Activated CD8-positive, alpha-beta memory T cell treated with anti-CD3 and anti-CD28 coated beads for 1 hour (primary cell): ENCODE measurements at places on chromosomes 11 and 22.

- no peak for DNase-seq
Observed at GRCh38 chr22:44360668-44361381, 48.1 kb upstream of the SHISAL1 start.

DNA sequence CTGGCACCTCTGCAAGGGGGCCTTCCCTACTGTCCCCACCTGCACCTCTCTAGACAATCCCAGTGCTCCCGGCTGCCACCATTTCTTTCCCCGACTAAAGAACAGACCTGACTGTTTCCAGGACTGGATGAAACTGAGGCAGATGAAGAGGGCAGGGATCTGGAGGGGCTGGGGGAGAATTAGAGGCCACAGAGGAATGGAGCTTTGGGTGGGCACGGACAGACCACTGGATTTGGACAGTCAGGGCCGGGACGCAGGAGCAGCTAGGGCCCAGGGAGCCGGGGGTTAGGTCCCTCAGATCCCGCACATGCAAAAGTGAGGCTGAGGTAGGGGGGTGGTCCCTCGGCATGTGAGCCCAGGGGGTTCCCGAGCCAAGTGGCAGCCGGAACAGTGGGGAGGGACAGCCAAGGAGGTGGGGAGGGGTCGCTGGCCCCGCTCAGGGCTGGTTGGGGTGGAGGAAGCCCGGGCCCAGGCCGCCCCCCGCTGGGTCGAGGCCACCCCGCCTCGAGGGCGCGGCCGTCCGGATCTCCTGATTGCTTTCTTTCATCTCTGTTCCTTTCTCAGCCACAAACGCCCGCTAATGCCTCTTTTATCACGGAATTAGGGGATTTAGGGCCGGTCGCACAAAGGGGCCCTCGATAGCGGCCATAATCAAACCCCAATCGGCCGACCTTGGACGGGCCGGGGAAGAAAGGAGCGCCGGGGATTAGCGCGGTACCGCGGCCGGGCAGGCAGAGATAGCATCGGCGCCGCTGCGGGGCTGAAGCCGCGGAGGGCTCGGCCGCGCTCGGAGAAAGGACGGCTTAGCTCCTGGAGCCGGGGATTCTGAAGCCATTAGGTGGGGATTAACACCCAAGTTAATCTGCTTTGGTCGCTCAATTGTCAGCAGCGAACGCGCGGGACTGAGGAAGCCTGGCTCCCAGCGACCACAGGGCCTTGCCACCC is 9.3 kb downstream of the SLC25A1 start:
- no peak for DNase-seq

DNA sequence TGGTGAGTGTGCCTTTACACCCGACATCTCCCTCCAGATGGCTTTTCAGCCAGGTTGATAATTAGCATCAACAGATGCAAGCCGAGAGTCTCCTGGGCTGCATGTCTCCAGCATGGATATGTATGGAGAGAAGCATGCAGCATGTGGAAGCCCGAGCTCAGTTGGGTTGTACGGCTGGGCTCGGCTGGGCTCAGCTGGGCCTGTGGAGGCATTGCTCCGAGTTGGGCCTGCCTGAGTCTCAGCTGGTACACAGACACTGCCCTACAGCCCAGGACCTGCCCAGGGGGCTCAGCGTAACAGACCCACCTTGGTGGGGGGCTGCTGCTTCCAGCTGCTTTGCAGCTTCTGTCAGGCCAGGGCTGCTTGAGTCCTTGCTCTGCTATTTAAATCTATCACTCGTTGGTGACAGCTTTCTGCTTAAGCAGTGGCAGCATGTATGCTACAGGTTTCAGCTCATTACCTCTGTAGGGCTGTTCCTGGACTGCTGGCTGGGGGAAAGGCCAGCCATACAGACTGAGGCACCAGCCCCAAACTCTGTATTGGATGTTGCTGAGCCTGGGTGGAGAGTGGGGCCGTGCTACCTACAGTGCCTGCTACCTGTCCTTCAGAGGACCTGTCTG is 115.5 kb downstream of the TEAD1 start:
- no peak for DNase-seq

DNA sequence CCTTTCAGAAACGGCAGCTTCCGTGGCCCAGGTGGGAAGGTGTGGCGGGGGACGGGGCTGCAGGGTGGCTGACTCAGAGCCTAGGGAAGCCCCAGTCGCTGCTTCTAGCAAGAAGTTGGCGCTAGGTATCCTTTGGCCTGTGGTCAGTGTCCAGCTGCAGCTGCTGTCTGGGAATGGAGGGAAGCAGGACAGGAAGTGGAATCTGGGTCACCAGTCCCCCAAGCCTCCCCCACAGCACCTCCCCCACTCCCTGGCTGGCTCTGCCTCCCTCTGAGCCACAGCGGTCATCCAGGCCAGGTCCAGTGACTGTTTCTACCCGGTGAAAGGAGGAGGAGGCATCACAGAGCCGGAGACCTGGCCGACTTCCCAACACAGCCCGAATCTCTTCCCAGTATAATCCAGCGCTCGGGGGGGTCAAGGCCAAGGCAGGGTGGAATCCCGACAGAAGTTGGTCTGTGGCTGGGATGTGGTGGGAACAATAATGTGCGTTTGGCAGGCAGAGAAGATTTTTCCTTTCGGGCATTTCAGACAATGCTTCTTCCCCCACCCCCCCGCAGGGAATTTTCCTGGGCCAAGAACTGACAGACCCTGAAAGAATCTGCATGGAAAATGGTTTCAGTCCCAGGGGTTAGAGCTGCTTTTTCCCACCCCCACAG is 45.1 kb downstream of the C11orf96 start:
- no peak for DNase-seq

- DNase-seq, result no peak
Observed at GRCh38 chr11:59706518-59707285, 6.9 kb downstream of the OR10V1 start.

GRCh38 chr11:777288-778255 is at the start of gene GATD1:
GATD1 (minus strand) TSS chr11:777487; CDS start chr11:777462, 25 bp downstream.
- peak; percentile 92 for DNase-seq
